ENCODE measurements at places on chromosomes 4 and X.
A peak's percentile ranks its signal among the peaks of the same experiment; 100 is the strongest.

GRCh38 chr4:176839656-176840055, 46.9 kb upstream of the VEGFC start:
- DNase-seq: no peak

DNA sequence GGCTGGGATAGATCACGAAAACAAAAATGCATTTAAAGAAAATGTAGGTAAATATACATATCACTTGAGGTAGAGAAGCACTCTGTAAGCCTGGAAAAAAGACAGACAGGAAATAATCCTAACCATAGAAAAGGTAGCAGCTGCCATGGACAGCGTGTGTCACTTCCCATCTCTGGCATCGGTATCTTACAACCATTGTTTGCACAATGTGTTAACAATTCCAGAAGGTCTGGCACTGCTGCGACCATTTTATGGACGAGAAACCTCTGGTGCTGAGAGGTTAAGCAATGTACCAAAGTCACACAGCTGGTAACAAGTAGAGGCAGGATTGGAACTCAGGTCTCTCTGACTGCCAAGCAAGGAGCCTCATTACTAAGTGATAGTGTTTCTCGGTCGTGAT, 1.7 kb upstream of the MTNR1A start:
- no peak for DNase-seq

GRCh38 chr4:161929956-161930355, 233.8 kb downstream of the FSTL5 start:
- no peak for DNase-seq

- no peak for DNase-seq
These were observed 21.1 kb downstream of the CTBP1 start for GRCh38 chr4:1227816-1228215.

DNA sequence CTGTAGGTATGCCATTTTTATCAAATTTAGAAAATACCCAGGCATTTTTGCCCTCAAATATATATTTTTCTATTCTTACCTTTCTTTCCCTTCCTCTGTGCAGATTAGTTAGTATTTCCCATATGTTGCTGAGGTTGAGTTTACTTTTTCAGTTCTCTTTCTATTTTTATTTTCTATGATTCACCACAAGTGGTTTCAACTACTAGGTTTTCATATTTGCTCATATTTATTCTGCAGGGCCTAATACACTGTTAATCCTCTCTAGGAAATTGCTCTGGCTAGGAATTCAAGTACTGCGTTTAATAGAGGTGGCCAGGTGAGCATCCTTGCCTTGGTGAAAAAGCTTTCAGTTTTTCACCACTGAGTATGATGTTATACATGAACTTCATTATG, 1535.3 kb upstream of the PCDH10 start:
- DNase-seq: no peak

GRCh38 chr4:159925770-159926169, 822.9 kb downstream of the RAPGEF2 start:
- DNase-seq: no peak

DNA sequence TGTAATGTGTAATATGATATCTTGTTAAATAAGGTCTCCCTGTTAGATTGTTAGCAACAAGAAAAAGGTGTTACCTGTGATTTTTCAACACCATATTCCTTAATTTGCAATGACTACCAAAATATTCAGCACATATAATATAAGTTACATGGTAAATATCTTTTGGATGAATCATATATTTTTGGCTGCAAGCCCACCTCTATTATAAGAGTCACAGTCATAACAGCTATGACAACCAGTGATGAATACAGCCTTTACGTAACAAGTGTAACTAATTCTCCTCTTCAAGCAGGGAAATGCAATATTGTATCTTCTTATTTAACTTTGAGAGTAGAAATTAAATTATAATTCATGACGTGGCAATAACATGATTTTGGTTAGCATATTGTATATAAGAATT, 187.0 kb downstream of the NLGN4X start:
- DNase-seq: no peak

DNA sequence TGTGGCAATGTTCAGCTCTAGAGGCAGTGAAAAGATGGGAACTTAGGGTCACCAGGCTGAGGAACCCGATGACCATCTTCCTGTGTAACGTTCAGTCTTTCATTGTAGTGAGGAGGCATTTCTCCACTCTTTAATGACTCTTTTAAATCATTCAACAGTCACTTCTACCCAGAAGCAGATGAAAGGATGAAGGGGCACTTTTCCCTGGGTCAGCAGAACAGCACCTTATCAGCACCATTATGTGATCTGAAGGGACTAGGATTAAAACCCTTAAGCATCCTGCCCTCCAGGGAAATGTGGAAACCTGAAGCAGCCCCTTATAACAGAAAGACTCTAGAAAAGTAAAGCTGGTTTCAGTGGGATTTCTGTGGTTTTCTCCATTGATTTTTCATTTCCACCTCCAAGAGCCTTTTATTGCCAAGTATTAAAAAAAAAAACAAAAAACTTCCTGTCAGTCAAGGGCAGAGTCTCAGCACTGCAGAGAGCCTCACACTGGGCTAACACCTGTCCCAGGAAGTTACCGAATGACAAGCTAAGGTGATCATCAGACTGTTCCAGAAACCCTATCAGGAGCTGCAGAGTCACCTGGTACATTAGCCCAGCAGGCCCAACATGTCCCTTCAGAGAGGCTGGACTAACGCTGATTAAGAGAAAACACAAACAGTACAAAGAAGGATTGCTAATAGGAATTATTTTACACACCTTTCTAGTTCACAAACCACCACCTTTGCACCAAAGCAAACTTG, 185.9 kb downstream of the SHROOM3 start:
- DNase-seq: no peak

DNA sequence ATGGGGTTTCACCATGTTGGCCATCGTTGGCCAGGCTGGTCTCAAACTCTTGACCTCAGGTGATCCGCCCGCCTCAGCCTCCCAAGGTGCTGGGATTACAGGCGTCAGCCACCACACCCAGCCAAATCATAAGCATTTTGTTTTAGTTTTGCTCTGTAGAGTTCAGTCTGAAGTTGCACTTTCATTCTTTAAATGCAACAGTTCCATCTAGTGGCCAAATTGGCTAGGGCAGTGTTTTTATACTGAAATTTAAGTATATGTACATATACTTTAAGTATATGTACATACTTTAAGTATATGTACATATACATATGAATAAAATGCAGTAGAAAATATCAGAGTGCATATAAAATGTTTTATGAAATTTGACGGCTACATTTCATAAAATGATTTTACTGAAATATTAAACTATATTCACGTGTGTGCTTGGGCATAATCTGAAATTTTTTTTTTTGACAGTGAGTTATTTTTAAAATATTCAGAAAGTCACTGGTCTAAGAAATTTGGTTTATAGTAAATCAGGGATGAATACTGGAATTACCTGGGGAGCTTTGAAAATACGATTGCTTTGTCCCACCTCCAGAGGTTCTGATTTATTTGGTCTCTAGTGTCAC, 145.5 kb downstream of the NWD2 start:
- DNase-seq: peak; percentile 64

DNA sequence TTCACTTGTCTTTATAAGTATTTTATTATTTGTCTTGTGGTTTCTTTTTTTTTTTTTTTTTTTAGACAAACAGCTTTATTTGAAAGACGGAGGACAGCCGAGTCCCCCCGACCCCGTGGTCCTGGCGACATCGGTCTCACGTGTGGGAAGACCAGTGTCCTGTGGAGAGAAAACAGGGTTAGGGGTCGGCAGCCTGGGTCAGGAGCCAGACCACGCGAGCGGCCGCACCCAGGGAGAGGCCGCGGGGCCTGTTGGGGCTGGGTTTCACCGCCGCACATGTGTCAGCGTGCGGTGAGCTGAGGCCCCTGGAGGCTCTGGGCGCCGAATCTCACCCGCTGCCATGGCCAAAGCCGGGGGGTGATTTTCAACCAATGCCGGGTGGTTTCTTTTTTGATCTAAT, 17.8 kb upstream of the RAB33B start:
- no peak for DNase-seq

DNA sequence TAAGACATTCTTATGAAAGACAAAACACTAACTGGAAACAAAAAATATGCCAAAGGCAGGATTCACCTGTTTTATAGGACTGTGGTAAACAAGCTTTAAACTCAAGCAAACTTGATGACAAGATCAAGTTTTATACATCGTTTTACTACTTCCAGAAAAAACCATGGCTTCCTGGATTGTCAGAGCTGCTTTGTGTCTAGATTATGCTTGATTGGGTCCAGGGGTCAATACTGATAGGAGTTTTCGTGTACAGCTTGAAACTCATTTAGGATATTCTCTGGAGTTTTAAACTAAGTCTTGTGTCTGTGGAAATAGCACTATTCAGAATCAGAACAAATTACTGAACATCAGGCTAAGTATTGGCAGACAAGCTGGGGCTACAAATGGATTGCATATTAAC, 13.0 kb downstream of the HCCS start:
- DNase-seq: no peak

DNA sequence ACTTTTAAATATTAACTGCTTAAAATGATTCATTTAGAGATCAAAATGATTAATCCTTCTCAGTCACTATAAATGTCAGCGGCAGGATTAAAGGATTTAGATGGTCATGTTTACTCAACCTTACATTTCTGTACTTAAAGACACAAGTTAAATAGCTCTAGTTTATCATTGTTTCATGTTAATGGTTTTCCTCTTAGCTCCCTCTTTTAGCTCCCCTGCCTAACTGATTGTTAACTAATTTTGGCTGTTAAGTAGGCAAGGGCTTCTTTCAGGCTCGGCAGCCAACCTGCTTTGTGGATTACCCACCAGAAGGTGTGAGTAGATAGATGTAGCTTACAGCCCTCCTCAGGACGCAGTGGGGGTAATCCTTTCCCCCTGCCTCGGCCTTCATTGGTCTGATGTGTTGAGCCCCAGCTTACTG, 96.0 kb downstream of the TENM3 start:
- DNase-seq: no peak

DNA sequence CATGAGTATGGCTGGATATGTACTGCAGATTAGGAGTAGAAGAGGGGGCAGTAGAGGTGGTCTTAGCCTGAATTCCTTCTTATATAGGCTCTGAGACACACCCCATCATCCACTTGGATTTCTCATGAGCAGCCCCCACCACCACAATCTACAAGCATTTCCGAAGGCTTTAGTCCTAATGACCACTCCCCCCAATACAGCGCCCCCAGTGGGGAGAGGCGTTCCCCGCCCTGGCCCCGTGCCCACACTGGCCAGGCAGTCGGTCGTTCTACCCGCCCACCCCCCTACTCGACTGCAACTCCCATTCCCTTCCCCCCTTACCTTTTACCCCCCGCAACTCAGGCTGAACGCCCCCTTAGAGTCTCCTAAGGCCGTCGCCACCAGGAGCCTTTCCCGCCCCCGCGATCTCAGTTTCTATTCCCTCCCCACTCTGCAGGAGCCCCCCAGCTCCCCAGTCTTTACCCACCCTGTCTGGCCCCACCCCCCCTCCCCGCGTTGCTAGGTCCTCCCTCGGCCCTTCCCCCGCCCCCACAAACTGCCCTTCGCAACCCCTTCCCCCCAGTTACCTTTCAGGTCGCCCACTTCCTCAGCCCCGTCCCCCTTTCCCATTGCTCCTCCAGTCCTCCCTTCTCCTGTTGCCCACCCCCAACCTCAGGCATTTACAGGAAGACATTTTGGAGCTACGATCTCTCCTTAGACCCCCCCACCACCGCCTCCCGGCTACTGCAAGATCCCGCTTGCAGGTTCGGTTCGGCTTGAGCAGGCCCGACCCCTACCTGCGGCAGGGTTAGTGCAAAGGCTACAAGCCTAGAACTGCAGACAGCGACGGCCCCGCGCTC, 468 bp downstream of the ZMYM3 start:
- DNase-seq: peak; percentile 5

DNA sequence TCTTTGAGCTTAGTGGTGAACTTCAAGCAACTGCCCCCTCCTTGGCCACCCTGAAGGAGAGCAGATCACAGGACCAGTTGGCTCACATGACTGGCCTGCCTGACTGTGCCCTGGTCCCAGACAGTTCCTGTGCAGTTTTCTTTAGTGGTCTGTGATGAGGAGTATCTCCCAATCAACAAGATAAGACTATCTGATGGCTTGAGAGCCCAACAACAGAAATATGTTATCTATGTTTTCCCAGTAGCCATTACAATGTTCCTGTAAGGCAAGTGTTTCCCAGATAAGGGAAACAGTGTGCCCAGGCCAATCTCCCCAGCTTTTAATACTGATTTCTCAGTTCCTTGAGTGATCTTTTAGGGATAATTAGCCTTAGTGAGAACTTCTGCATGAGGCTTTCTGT, 14.2 kb upstream of the TIMM8A start:
- no peak for DNase-seq

DNA sequence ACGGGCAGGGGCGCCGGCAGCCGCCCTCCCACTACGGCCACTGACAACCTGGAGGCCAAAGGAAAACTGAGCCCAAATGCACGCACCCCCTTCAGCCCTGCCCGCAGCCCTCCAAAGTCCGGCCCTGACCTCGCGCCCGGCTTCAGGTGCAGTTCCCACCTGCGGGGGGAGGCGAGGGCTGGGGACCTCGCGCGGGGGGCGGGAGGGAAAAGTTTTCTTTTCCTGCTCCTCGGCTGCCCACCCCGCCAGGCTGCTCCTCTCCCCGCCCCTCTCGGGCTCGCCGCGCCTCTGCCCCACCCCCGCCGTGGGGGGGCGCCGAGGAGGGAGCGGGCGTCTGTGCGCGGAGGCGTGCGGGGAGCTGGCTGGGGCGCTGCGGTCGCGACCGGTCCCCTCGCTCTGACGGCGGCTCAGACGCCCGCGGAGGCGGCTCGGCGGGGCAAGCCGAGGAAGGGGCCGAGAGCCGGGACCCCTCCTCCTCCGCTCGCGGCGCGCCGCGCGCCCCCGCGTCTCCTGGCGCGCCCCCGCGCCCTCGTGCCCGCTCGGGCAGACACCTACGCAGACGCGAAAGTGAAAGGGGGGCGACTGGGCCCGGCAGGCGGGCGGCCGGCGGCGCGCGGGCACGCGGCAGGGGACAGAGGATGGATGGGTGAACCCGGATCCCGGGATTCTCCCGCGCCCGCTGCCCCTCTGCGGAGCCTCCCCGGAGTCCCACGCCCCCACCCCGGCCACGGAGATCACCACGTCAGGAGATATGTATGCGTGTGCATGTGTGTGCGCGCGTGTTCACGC, 3.1 kb upstream of the NR3C2 start:
- peak; percentile 74 for DNase-seq

GRCh38 chr4:35802644-35803043, 441.7 kb downstream of the ARAP2 start:
- DNase-seq: no peak

DNA sequence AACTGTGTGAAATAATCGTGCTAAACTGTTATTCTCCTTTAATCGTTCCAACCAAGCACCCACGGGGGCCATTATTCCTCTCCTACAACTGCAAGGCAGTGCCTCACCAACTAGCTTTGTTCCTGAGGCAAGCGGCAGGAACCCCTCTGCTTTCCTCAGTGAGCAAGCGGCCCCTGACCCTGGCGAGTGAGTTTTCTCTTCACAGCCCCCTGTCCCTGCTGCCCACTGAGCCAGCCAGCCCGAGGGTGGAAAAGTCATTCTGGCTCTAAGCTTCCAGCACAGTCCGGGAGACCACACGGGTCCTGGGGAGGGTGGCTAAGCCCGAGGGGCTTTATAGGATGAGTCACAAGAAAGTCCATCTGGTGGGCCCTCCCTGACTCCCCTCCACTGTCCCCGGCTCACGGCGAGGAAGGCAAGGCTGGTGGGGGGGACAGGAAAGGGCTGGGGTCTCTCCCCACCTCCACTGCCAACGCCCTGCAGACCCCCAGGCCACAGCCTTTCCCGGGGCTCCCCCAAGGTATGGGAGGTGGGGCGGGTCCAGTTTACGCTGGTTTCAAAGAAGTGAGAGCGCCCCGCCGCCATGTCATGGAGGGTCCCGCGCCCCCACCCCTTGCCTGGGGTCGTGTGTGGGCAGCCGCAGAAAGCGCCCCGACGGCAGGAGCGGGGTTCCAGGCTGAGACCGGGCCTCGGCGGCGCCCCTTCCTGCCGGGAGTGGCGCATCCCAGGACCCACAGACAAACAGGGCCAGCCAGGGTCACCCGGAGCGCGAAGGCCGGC, 45.0 kb downstream of the CPLX1 start:
- DNase-seq: no peak

All from CD4-positive, CD25-positive, alpha-beta regulatory T cell (primary cell).